ENCODE measurements at places on chromosomes 2 and 18.

GRCh38 chr2:98484121-98484557, 39.5 kb downstream of the INPP4A start:
- no peak for DNase-seq

DNA sequence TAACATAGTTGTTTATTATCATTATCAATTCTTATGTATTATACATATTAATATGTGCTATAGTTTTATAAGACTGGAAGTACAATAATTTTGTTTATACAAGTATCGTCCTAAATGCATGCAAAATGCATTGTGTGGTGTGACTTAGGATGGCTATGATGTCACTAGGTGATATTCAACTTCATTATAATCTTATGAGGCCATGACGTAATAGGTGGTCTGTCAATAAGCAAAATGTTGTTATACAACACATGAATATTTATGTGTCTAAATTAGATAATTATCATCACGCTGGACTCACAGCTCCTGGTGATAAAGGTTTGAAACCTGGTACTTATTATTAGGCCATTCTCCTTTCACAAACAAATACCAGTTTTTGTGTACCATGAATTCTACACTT, 104.4 kb upstream of the NYAP2 start:
- DNase-seq: no peak

- DNase-seq: no peak
Observed at GRCh38 chr18:3209859-3210569, 9.8 kb downstream of the MYOM1 start.

GRCh38 chr18:44028109-44028508, 652.6 kb upstream of the SETBP1 start:
- no peak for DNase-seq

GRCh38 chr18:62717925-62718800, 2.8 kb downstream of the PHLPP1 start:
- no peak for DNase-seq

Measured in NCI-H2107 (cell line).